ENCODE measurements at places on chromosomes 11 and 22.

GRCh38 chr11:64013141-64013896 lies 22.4 kb upstream of the FLRT1 start:
- DNase-seq = no peak

GRCh38 chr22:38733724-38734381 lies 21.9 kb downstream of the SUN2 start:
- no peak for DNase-seq

- no peak for DNase-seq
Measured at GRCh38 chr11:76559346-76559745, 111.2 kb downstream of the LRRC32 start.

DNA sequence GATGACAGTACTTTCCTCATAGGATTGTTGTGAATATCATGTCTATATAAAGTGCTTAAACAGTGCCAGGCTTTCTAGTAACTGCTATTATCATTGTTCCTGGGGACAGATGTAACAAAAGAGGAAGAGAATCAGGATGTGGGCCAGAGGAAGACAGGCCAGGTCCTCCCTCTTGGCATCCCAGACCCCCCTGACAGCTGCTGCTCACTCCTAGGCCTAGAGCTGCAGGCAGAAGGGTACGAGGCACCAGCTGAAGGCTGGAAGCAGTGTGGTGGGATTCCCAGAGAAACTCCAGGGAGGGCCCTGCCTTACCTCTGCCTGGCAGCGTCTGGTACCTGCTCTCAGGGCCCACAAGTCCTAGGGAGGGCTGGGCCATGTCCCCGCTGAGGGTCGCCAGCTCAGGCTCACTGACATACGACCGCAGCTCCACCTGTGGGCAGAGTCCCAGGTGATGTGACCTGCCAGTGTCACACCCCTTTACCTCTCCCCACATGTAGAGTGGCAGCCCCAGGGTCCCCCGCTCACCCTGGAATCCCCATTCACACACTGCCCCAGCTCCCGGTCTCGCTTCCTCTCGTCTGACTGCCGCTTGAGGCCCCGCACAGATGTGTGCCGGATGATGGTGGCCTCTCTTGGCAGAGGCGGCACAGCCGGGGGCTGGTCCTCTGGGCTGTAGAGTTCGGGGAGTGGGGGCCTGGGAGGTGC lies 52.2 kb downstream of the C11orf58 start:
- no peak for DNase-seq

DNA sequence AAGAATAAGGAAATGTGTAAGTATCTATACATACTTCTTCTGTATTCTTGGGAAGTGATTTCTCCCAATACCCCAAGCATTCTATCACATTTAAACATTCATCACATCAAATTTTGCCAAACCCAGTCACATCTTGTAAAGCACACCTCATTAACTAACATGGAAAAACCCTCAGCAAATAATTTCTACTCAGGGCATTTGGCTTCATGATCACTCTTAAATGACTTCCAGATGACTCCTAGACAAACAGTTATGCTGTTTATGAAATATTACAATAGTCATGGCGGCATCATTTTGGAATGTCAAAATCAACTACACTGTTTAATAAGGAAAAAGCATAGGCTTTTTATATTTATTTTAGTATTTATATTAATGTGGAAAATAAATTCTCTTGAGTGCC lies 47.3 kb upstream of the CCDC34 start:
- no peak for DNase-seq

DNA sequence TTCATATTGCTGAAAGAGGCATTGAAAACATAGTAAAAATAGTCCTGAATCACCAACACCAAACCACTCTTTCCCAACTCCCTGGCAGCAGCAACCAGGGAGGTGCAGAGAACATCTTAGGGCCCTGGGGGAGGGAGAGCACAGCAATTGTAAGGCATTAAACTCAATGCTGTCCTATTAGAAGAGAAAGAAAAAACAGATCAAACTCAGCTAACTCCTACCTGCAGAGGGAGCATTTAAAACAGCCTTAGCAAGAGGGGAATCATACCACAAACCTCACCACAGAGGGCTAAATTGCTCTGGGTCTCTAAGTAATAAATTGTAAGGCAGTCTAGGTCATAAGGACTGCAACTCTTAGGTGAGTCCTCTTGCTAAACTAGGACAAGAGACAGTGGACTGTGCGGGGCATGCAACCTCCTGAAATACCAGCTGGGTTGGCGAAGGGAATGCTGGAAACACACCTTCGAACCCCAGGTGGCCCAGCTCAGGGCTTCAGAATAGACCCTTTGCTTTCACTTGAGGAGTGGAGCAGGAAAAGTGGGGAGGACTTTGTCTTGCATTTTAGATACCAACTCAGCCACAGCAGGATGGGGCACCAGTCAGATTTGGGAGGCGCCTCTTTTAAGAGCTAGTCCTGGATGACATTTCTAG lies 697.1 kb upstream of the FAT3 start:
- no peak for DNase-seq

DNA sequence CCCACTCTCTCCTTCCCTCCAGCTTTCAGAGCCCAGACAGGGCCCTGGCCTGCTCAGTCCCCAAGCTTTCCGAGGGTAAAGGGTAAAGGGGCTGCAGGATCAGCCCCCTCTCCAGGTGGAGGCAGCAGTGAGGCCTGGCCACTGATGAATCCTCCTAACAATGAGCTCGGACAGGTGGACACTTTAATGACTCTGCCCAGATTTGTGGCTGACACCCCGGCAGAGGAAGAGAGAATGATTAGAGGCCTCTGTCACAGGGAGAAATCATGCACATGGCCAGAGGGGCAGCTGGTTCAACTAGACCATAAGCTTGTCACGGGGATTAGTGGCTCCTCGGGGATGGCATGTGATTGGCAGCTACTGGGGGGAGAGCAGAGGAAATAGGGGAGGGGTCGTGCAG lies 587.5 kb upstream of the B3GAT1 start:
- DNase-seq = no peak

DNA sequence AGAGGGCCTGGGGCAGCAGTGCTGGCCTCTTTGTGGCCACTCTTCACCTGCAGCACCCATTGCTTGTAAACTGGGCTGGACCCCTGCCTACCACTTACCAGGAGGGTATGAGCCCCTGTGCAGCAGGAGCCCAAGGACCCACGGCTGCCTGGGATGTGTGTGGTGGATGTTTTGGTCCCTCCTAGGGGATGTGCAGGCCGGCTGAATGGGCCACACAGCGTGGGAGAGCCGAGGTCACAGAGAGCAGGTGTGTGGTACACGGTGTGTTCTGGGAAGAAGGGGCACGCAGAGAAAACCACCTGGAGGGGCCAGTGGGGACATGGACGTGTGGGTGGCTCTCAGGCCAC lies 19.3 kb upstream of the GNB1L start:
- DNase-seq = no peak

DNA sequence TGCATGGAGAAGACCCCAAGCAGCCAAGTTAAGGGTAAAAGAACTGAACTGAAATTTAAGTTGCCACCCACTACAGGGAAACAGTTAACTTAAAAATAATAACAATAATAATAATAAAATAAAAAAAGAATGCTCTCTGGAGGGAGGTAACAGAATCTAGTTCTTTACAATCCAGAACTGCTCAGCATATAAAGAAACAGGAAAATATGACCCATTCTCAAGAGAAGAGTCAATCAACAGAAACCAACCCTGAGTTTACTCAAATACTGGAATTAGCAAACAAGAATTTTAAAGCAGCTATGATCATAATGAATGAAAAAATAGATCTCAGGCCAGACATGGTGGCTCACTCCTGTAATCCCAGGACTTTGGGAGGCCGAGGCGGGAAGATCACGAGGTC lies 53.8 kb downstream of the DENND5A start:
- no peak for DNase-seq

GRCh38 chr11:12182676-12183541 lies 72.5 kb downstream of the MICAL2 start:
- DNase-seq = no peak
